ENCODE measurements at places on chromosomes 1 and 21. TPM values are rescaled to one million over a fixed set of nuclear protein-coding genes. Genes with fewer than 3 reads are reported as not detected.
A peak's percentile ranks its signal among the peaks of the same experiment; 100 is the strongest.

GRCh38 chr1:151372058-151372934, at the start of gene SELENBP1:
Gene SELENBP1, minus strand, starts transcription at chr1:151372705. Its CDS starts 64 bp downstream, at chr1:151372641.
- peak; percentile 34 for DNase-seq
- peak within 1 kb of the TSS; percentile 75 for H3K4me3 ChIP-seq

- no peak overlapping the region for H3K4me3 ChIP-seq
- H3K27me3 ChIP-seq: no peaks in the 10 kb centered on the region
- H3K4me1 ChIP-seq: peaks cover 67% of the 10 kb centered on the region
- H3K27ac ChIP-seq: peak overlapping the region; percentile 69
Observed at GRCh38 chr1:51733793-51734522, 117.1 kb downstream of the OSBPL9 start.

ATP1A2 gene
- 0.11 TPM for total RNA-seq

FCRL5 gene
- total RNA-seq: not detected

- peak overlapping the region; percentile 97 for H3K27ac ChIP-seq
- peak overlapping the region; percentile 28 for H3K4me3 ChIP-seq
- no peaks in the 10 kb centered on the region for H3K27me3 ChIP-seq
- H3K36me3 ChIP-seq: peaks cover 14% of the 10 kb centered on the region
- DNase-seq: no peak
Observed at GRCh38 chr1:94697839-94698238, 122.3 kb upstream of the SLC44A3 start.

GRCh38 chr1:176379626-176380339, 83.2 kb upstream of the PAPPA2 start:
- no peak overlapping the region for H3K27ac ChIP-seq
- no peak overlapping the region for H3K4me3 ChIP-seq

- peaks cover 50% of the 10 kb centered on the region for H3K4me1 ChIP-seq
- no peak overlapping the region for H3K4me3 ChIP-seq
- H3K36me3 ChIP-seq: no peaks in the 10 kb centered on the region
- no peaks in the 10 kb centered on the region for H3K27me3 ChIP-seq
- peak overlapping the region; percentile 35 for H3K27ac ChIP-seq
- DNase-seq: no peak
Observed at GRCh38 chr1:235072096-235072495, 56.5 kb downstream of the TOMM20 start.

DNA sequence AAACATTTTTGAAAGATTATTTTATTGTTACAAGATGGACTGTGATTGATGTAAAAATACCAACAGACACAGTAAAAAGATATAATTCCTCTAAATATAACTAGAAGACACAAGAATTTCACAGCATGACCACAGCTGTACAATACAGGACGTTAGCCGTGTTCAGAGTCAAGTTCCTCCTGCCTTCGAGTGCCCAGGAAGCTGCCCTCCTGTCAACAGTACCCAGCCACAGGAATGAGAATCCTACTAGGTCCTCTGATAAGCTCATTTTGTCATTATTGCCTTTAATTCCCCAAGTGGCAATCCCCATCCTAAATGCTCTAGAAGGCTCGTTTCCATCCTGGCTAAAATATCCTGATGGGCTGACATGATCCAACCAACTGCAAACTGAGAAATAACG, 16.4 kb upstream of the CAPN2 start:
- no peak for DNase-seq
- no peak overlapping the region for H3K27ac ChIP-seq
- H3K36me3 ChIP-seq: no peaks in the 10 kb centered on the region
- H3K27me3 ChIP-seq: peaks cover 31% of the 10 kb centered on the region

YARS1 gene
- total RNA-seq: 110 TPM

GRCh38 chr1:93597709-93598108, 83.9 kb downstream of the BCAR3 start:
- H3K4me1 ChIP-seq: peaks cover 16% of the 10 kb centered on the region
- H3K4me3 ChIP-seq: no peak overlapping the region
- H3K36me3 ChIP-seq: peaks cover 2% of the 10 kb centered on the region

- no peaks in the 10 kb centered on the region for H3K27me3 ChIP-seq
- H3K36me3 ChIP-seq: no peaks in the 10 kb centered on the region
- no peak overlapping the region for H3K27ac ChIP-seq
- H3K4me1 ChIP-seq: no peaks in the 10 kb centered on the region
Observed at GRCh38 chr21:25809013-25809412, 74.2 kb downstream of the GABPA start.

- peak within 1 kb of the TSS; percentile 97 for H3K27ac ChIP-seq
- H3K36me3 ChIP-seq: no peaks in the 10 kb centered on the region
Observed at GRCh38 chr1:44031252-44032169, at the start of gene SLC6A9. Gene SLC6A9, minus strand, starts transcription at chr1:44031462. Its CDS starts 7,185 bp downstream, at chr1:44024277.

- no peak overlapping the region for H3K4me3 ChIP-seq
- DNase-seq: no peak
- peaks cover 12% of the 10 kb centered on the region for H3K27me3 ChIP-seq
- H3K36me3 ChIP-seq: no peaks in the 10 kb centered on the region
Observed at GRCh38 chr1:53463961-53464899, 5.0 kb downstream of the DMRTB1 start.

CHRM3 gene
- 3.0 TPM for total RNA-seq

- H3K4me3 ChIP-seq: no peak overlapping the region
- no peaks in the 10 kb centered on the region for H3K4me1 ChIP-seq
- peak; percentile 30 for DNase-seq
- no peaks in the 10 kb centered on the region for H3K27me3 ChIP-seq
Observed at GRCh38 chr1:200979574-200980451, 43.7 kb downstream of the KIF21B start.

- peaks cover 3% of the 10 kb centered on the region for H3K36me3 ChIP-seq
- peaks cover 52% of the 10 kb centered on the region for H3K4me1 ChIP-seq
- peak overlapping the region; percentile 70 for H3K27ac ChIP-seq
- H3K4me3 ChIP-seq: peak overlapping the region; percentile 97
Observed at GRCh38 chr1:26788515-26788785, 700 bp downstream of the PIGV start.

GRCh38 chr1:43368646-43369020, 822 bp upstream of the ELOVL1 start:
- no peaks in the 10 kb centered on the region for H3K27me3 ChIP-seq
- H3K36me3 ChIP-seq: peaks cover 11% of the 10 kb centered on the region
- peaks cover 26% of the 10 kb centered on the region for H3K4me1 ChIP-seq

NECTIN4 gene
- 1.9 TPM for total RNA-seq

DNA sequence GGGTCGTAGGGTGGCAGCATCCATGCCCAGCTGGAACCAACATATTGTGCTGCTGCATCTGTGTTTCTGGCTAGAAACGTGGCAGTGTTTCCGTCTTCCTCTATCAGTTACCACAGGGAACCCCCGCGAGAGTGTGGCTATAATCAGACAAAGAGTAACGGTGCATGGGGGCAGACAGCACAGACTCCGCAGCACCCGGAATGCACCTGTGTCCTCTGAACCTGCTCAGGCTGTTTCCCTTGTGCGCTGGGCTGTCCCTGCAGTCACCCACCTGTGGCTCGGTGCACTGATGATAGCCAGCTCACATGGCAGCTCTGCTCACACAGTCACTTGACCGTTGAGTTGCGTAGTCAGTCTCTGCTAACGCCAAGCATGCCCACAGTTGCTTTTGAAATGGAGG, 11.4 kb upstream of the PCBP3 start:
- peaks cover 11% of the 10 kb centered on the region for H3K27me3 ChIP-seq
- no peak overlapping the region for H3K4me3 ChIP-seq
- no peak for DNase-seq
- no peaks in the 10 kb centered on the region for H3K4me1 ChIP-seq
- no peaks in the 10 kb centered on the region for H3K36me3 ChIP-seq

OR10J1 gene
- not detected for total RNA-seq

Measured in progenitor cell of endocrine pancreas (in vitro differentiated cells).